ENCODE measurements at places on chromosomes 4 and X.

- no peak for DNase-seq
These were observed 171.8 kb upstream of the PACRGL start for GRCh38 chr4:20528508-20528907.

DNA sequence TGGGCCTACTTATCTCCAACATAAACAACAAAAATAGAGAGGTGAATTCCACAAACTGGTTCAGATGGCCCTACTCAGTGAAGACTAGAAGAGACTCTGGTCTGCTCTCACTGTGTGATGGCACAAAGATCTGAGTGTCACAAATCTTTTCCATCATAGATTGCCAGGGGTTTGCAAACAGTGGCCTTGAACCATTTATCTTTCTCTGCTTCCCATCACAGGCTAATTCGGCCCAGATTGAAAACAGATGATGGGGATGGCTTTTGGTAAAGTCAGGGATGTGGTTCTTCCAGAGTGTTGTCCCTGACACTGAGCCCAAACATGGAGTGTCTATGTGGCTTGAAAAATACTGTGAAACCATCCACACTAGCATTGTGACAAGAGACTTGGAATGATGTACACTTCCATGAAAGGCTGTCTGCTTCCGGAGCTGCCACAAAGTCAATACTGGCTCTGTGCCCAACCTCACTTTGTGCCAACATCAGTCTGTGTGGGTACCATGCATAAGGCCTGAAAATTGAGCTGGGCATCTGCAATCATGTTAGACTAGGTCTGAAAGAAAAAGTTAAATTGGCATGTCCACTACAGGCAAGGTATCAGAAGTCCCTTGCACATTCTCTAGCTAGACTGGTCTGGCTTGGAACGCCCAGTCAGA, 25.2 kb upstream of the PLAC1 start:
- no peak for DNase-seq

GRCh38 chr4:78156520-78156919, 99.4 kb downstream of the FRAS1 start:
- DNase-seq = no peak

DNA sequence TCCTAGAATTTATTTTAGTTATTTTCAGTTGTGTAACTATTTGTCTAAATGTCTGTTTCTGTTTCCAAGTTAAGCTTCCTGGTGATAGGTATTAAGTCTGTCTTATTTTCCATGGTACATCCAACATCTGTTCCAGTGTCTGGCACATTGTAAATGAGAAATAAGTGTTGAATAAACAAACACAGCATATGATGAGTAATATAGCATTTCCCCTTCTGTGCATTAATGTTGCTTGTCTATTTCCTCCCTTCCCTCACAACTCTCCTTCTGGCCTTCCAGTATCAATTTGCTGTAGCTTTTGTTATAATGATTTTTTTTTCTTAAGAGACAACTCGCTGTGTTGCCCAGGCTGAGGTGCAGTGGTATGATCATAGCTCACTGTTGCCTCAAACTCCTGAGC, 36.1 kb downstream of the COPS4 start:
- no peak for DNase-seq

DNA sequence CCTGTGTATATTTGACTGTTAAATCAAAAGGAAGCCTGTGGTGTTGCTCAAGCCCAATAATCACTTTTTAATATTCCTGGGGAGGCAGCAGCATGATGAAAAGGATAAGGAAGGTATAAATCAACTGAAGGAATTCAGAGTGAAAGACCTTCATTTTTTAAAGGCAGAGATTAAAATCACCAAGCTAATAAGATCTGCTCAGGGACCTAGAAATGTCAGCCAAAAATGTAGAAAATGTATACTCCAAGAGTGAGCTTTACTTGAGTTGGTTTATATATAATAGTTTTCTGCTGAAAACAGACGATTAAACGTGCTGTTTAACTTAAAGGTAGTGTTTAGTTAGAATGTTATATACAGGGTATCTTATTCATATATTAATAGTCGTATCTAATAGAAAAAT, 549.3 kb downstream of the IQCM start:
- DNase-seq = no peak

DNA sequence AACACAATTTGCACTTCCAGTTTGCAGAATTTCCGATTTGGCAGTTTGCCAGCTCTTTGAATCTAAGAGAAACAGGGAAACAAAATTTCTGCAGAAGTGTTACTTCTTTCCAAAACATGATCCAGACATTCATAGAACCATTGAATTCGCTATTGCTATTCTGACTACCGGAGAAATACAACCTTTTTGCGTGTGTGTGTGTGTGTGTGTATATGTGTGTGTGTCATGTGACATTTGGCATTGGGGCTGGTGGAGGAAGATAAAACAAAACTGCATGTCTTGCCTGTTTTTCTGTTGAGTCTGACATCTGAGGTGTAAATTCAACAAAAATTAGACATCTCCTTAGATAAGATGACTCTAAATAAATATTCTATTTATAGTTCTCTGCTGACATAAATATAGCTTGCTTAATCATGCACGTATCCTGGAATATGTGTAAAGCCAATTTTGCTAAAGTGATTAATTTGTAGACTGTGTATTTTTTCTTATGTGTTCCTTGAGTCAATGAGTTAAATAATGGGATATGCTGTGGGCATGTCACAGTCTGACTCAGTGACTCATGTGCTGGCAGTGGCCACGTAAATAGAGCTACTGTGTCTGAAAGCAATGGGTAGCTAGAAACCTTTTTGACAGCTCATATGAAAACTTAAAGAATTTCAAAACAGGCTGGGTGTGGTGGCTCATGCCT, 98.9 kb downstream of the HPGD start:
- DNase-seq = peak; percentile 50

- DNase-seq = no peak
These were observed 17.8 kb upstream of the CXCL3 start for GRCh38 chr4:74056114-74056857.

DNA sequence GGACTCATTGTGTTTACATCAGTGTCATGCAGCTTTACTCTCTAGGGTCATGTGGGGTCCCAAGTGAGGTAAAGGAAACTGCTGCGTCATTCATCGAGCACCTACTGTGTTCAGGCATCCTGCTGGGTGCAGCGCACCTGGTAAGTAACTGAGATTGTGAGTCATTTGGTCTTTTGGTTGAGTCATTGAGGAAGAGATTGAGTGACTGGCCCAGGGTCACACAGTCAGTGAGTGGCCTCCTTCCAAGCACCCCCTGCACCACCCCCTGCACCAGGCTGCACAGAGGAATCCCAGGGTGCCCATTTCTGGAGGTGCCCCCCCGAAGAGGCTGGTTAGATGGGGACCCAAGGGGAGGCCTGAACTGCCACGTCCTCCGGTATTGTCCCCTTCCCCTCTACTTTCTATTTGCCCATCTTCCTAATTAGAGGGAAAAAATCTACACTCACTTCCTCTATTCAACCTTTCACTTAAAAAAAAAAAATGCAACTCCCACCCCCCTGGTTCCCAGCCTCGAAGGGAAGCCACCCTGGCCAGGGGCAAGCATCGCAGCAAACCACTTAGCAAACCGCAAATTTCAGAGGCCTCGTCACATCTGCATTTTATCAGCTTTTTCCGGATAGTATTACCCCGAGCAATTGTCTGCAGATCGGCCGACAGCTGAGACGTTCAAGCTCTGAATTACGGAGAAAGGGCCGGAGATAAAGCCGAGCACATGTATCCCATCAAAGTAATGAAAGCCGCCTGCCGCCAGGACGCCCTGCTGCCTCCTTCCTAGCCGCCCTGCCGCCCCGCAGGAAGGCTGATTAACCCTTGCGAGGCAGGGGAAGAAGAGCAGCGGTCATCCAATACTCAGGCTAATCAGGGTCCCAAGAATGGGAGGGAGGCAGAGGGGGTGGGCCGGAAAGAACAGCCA, 96.3 kb upstream of the MSX1 start:
- DNase-seq = peak; percentile 43

DNA sequence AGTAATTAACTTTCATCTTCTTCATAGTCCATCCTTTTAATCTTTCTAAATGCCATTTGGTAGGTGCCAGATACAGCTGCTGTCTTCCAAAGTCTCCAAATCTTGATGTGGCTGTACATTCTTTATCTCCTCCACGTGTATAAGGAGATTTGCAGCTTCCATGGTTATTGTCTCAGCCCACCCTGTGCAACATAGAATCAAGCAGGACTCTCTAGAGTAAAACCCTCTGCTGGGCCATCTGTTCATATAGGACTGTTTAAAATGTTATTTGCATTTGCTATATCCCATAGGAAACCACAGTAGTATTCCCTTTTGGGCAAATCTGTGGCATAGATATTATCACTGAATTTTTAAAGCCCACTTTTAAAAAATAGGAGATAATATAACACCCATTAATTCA, 527.2 kb upstream of the EPHA5 start:
- DNase-seq = no peak

GRCh38 chr4:70559924-70560323, 32.1 kb upstream of the AMBN start:
- no peak for DNase-seq

GRCh38 chrX:110280954-110281353, 36.9 kb downstream of the AMMECR1 start:
- no peak for DNase-seq

DNA sequence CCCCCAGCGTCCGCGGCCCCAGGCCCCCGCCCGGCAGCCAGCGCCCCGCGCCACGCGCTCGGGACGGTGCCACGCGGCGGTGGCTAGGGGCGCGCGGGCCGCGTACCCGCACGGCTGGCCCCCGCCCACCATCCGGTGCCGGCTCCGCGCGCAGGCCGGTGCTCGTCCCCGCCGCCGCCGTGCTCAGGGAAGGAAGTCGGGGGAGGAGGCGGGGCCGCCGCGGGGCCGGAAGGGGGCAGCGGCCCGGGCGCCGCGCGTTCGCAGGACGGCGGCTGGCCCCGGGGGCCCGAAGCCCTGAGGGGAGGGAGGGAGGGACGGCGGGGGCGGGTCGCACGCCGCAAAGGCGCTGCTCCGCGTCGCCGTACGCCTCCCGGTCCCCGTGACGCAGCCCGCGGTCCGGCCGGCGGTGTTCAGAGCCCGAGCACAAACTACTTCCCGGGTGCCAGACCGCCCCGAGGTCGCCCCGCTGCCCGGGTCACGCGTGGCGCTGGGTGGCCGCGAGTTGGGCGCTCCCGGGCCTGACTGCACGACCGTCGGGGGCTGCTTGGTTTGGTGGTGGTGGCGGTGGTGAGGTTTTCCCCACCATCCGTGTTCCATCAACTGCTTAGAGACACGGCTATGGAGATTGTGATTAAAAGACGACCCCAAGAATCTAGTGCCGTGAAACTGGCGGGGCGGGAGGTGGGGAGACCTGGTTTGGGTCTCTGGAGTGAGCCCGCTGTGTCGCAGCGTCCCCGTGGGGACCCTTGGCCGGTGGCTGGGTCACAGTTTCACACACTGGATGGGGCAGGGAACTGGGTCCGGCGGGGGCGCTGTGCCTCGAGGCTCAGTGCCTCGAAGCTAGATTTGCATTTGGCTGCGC, at the start of gene DCTD:
Gene DCTD (minus strand): TSS at position 205 of the 862 bp plus-strand sequence. CDS start 1,818 bp downstream, outside the sequence.
- no peak for DNase-seq

DNA sequence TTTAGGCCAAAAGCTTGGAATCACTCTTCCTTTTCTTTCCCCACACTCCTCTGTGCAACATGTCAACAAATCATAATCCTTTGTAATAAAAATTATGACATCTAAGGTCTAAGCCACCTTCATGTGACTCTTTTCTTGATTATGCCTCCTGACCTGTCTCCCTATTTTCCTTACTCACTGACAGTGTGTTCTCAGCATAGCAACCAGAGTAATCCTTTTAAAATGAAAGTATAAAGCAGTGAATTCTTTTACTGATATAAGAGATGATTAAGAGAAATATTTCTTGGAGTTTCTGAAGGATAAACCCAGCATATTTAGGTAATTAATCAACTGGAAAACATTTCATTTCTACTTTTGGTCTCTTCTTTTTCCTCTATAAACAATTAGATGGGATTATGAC, 44.7 kb downstream of the USO1 start:
- DNase-seq = peak; percentile 17

DNA sequence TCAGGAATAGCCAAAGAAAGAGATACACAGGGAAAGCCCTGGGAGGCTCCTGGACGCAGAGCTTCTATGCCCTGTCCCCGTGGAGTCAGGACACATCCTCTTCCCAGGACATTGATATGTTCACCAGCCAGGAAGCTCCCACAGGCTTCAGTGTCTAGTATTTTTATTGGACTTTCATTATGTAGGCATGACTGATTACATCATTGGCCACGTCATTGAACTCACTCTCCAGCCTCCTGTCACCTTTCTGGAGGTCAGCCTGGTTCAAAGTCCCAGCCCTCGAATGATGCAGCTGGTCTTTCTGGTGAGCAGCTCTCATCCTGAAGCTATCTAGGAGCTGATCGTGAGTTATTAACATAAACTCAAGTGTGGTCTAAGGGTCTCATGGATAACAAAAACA, 104.1 kb downstream of the CPEB2 start:
- DNase-seq = no peak

- DNase-seq = peak; percentile 85
These were observed 29.6 kb downstream of the SLC16A2 start for GRCh38 chrX:74450803-74451449.

GRCh38 chr4:589219-589963, 13.3 kb upstream of the TMEM271 start:
- DNase-seq = no peak

DNA sequence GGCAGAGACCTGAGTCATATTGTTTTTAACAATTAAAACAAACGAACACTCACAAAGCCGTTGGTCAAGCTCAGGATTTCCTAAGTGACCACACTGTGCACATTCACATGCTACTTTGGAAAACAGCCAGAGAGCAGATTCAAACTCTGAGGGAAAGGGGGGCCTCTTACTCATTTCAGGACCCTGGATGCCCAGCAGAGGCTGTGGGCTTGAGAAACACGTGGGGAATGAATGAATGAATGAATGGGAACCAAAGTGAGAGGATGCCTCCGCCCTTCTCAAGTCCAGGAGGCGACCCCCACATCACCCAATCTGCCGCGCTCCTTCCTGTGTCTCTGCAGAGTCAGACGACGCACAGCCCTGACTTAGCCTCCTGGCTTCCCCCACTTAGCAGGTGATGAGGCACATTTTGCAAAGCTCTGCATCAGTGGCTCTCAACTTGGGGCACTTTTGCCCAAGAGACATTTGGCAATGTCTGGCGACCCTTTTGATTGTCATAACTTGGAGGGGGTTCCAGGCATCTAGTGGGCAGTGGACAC, 76.0 kb downstream of the ABLIM2 start:
- no peak for DNase-seq

DNA sequence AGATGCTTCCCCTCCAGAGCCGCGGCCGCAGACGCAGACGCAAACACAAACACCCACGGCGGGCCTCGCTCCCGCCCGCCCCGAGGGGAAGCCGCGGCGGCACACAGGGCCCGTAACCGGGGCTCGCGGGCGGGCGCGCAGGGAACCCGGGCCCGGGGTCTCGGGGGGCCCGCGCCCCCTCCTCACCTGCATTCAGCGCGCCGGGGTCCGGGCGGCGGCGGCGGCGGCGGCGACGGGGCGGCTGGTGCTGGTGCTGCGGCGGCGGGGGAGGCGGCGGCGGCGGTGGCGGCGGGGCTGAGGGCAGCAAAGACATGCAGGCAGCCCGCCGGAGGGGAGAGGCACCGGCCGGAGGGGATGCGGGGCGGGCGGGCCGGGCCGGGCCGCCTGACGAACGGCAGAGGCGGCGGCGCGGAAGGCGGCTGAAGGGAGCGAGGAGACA, 255 bp upstream of the CNOT6L start:
- DNase-seq = no peak

- DNase-seq = no peak
These were observed 143.7 kb downstream of the RASL11B start for GRCh38 chr4:53005808-53006207.

All from non-pigmented ciliary epithelial cell (primary cell).